ENCODE measurements at places on chromosomes 4 and X. TPM values are rescaled to one million over a fixed set of nuclear protein-coding genes. Genes with fewer than 3 reads are reported as not detected.

The KLHL5 gene
- 40.4 TPM for total RNA-seq

DNA sequence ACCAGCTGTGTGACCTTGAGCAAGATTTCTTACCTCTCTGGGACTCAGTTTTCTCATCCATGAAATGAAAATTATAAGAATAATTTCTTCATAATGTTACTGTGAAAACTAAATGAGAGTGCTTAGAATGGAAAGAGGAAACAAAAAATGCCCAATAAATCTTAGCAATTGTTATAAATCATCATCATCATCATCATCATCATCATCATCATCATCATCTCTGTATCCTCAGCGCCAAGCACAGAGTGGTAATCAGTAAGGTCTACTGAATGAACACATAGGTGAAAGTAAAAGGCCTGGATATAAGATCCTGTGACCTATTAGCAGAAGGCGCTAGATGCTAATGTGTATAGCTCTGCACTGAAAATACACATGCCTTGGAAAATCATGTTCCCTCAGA, 6.8 kb upstream of the STARD8 start:
- no peak for DNase-seq

GRCh38 chr4:168585168-168586091, 88.6 kb downstream of the PALLD start:
- DNase-seq, result peak; percentile 65

DNA sequence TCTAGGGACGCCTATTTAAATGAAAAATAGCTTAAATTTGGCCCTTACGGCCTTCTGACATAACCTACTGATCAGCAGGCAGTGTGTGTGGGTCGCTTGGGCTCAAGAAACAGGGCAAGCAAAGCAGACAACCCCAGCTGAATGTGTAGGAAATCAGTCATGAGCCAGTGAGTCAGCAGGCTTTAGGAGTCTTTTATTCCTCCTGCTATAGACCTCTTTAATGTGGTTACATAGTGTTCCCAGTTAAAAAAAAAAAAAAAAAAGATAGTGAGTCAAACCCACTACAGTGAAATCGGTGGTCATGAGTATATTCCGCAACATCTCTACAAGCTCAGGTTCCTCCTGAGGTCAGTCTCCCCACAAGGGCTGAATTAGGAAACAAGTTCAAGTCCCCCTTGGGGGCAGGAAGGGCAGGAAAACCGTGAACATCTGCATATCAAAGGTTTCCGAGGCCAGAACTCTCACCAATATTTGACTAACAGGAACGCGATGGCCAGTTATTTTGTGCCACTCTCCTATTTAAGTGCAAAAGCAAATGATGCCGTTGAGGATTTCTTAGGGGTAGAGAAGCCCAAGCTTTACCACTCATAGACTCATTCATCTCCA, 32.7 kb downstream of the ACSL1 start:
- DNase-seq, result peak; percentile 69

The IL9R gene
- 8.5 TPM for total RNA-seq

DNA sequence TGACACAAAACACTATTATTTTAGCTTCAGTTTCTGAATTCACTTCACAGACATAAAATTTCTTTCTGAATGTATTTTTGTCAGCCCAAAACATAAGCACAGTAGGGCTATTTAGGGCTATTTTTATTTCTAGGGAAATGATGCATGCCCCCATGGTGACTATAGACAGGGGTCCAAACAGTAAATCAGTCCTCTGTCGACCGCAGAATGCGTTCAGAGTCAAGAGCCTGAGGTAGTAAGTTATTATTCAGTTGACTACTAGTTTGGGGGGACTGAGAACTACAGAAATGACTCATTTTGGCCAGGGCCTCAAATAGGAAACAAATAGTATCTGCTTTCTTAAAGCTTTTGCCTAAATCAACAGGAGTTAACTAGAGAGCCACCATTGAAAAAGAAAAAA, 414.4 kb downstream of the AFF2 start:
- no peak for DNase-seq

The PDE5A gene
- total RNA-seq, result 0.09 TPM

The P2RY4 gene
- total RNA-seq, result 0.21 TPM

DNA sequence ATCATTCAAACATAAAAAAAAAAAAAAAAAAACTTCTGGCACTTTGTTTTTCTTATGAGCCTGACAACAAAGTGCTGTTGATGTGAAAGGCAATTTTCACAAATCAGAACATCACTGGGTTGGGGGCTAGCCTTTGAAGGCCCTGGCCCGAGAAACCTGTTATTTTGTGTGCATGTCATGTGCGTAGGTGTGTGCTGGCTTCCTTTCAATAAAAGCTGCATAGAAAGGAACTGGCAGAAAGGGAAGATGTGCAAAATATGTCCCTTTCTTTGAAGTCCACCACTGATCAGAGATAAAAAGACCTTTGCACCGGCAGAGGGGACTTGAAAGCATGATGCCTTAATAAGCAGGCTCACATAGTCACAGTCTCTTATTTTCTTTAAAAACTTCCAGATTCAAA, 170.8 kb upstream of the RASGEF1B start:
- no peak for DNase-seq

The HPGD gene
- total RNA-seq, result 1.4 TPM

DNA sequence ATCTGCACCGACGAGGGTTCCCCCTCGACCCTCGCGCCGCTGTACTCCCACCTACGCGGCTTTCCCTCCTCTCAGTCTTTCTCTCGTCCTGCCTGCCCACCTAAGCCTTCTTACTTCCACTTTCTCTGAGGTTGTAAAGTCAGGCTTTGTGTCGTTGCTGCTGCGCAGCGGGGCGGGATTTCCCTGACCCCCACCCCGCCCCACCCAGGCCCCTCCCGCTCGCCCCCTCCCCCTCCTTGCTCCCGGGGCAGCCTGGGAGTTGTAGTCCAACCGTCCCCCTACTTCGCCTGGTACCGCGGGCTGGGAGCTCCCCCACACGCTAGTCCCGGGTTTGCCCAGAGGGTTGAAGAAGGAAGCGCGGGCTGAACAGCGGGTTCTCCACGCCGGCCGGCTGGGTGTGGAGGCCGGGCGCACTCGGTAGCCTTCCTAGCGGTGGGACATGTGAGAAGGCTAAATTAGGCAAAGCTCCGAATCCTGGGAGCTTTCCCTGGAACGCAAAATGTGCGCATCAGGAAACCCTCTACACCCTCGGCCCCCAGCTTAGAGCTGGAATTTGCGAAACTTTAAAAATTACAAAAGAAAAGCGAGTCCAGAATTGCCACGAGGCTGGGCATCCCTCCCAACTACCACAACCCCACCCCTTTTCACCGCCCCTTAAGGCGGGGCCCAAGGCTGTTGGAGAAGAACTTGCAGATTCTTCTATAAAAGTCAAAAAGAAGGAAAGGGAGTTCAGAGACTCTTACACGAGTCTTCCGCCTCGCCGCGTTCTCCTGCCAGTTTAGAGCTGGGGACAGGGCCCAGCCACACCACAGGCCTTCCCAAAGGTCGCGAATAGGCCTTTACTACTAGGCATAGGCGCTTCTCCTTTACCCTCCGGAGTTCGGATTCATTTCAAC, at the start of gene ATP11C:
ATP11C (minus strand) TSS at position 153 of the 896 bp plus-strand sequence. CDS start 1,011 bp downstream, outside the sequence.
- DNase-seq, result peak; percentile 92

- DNase-seq, result peak; percentile 69
Measured at GRCh38 chr4:118729287-118730286, 44.4 kb downstream of the METTL14 start.

DNA sequence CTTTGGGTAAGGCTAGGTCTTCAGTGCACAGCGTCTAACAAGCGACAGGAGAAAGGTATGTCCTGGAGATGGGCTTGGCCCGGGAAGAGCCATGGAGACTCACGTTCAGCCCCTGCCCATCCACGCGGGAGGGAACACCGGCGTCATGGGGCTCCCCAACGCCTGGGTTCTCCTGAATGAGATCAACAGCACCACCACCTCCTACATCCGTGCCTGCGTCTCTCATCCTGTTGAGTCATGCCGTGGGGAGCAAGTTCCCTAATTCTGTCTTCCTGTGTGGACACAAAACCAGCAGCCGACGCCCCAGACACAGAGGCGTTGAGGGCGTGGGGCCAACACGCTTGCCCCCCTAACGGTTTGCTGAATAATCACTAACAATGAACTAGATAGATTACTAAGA, 20.1 kb upstream of the IL3RA start:
- no peak for DNase-seq

- no peak for DNase-seq
Measured at GRCh38 chr4:125398263-125399002, 83.7 kb downstream of the FAT4 start.

The KLF8 gene
- 5.2 TPM for total RNA-seq

Measured in activated CD4-positive, alpha-beta T cell treated with anti-CD3 and anti-CD28 coated beads, Interleukin-2, amount 10 ng/mL, durations not matched to agents 24 days and 14 days (primary cell).